ENCODE measurements at places on chromosomes 16 and 17.

GRCh38 chr17:81315885-81316391, 20.8 kb upstream of the SLC38A10 start:
- no peak for DNase-seq

- DNase-seq = no peak
These were observed 41.4 kb upstream of the TEKT1 start for GRCh38 chr17:6872936-6873335.

- no peak for DNase-seq
These were observed 6.9 kb upstream of the WDR59 start for GRCh38 chr16:74991593-74992403.

DNA sequence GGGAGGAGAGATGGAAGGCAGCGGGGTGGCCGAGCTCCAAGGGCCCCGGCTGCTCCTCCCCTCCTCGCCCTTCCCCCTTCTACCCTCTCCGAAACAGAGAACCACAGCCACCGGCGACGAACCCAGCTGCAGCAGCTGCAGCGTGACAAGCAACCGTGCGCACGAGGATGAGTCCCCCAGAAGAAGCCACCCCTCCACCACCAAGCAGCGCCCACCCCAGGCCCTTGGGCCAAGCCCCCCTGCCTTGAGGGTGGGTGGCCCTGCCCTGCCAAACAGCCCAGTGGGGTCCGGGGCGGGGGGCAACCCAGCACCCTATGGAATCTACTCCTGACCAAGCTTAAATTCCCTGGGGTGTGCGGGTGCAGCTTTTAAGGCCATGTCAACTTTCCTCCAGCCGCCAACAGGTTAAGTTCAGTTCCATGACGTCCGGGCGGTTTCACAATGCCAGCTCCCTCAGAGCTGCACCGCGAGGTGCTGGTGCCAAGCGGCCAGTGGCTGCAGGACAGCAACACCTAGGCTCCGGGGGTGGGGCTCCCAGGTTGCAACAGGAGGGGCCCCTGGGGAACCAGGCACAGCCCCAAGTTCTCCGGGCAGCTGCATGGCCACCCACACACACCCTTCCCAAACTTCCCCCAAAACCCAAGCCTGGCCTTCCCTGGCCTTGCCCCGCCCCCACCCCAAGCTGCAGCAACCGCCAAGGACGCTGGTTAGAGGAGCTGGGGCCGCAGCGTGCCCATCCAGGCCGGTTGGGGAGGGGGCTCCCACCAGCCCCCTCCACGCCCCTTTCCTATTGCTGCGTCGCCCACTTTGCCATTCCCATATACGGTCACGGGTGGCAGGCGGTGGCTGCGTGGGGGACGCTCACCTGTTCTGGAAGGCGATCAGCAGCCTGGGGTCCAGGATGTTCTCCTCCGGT, 2.0 kb downstream of the CBX4 start:
- no peak for DNase-seq

GRCh38 chr16:17229131-17229530, 241.6 kb downstream of the XYLT1 start:
- no peak for DNase-seq

DNA sequence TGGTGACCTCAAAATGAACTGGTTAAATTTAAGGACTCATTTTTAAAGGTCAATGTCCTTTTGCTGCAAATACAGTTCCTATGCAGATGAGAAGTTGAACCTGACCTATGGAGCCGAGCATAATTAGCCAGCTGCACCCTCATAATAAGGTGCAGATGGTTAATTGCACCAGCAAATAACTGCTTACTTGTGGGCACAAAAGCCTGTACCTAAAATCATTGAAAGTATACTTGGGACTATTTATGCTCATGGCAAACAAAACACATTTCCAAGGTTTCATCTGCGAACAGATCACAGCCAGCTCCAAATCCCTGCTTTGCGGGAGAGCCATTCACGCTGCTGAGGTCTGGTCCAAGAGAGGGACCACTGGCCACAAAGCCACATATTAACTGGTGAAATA, 13.0 kb downstream of the HYDIN start:
- no peak for DNase-seq

DNA sequence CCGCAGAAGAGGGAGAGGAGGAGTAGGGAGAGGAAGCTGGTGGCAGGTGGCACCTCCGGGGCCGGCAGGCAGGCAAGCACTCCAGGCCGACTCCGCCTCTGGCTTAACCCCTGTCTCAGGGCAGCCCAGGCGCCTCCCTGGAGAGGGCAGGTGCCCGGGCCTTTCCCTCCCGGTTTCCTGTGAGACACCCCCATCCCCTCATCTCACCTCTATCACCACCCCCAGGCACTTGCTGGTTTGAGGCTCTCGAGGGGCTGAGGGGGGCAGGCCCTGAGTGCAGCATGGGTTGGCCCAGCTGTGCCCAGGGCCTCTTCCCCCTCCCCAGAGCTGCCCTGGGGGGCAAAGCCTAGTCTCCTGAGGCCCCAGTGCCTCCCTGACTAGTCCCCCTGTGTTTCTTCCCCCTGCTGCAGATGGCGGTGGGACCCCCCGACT, 6.0 kb downstream of the DOC2A start:
- DNase-seq = no peak

- DNase-seq = no peak
These were observed 109.9 kb downstream of the IRX5 start for GRCh38 chr16:55040366-55041086.

- no peak for DNase-seq
These were observed 5.7 kb upstream of the PHAF1 start for GRCh38 chr16:67104061-67104460.

GRCh38 chr17:55440391-55440790, 18.8 kb upstream of the MMD start:
- no peak for DNase-seq

DNA sequence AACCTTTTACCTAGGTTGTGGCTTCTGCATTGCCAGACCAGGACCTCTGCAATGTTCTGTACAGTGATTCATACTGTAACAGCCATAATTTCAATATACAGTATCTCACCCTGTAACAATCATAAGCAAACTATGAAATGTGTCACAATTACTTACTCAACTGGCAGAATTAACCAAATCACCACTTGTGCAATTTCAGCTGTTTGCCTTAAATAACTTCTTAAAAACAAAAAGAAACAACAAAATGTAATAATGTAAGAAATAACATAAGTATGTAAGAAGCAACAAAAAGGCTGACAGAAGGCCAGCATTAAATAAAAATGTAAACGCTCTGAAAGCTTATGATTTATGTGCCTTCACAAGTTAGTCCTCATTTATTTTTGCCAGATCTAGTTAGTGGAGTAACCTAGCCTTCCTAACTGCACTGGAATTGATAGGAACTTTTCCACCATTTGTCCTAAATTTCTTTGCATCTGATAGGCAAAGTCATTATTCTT, 96.9 kb downstream of the SKAP1 start:
- no peak for DNase-seq

DNA sequence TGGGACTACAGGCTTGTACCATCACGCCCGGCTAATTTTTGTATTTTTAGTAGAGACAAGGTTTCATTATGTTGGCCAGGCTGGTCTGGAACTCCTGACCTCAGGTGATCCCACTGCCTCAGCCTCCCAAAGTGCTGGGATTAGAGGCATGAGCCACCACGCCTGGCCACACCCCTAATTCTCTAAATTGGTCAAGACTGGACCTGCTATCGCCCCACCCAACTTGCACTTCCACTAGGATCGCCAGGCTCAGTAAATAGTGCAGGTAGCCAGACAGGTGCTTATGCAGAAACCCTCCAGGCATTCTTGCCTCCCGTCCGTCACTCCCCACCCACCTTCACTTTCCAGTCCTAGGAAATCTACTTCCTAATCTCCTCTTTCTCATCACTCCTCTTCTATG, 481.4 kb upstream of the EEF2KMT start:
- no peak for DNase-seq

- no peak for DNase-seq
These were observed 215.5 kb downstream of the MRTFB start for GRCh38 chr16:14286368-14287230.

GRCh38 chr16:56298948-56299596, 107.8 kb downstream of the GNAO1 start:
- no peak for DNase-seq

- peak; percentile 28 for DNase-seq
These were observed 5.8 kb upstream of the OGFOD3 start for GRCh38 chr17:82424001-82424862.

GRCh38 chr17:59067756-59068155, 38.9 kb downstream of the TRIM37 start:
- DNase-seq = no peak

GRCh38 chr16:86391486-86391885, 118.8 kb upstream of the FOXF1 start:
- DNase-seq = no peak

- DNase-seq = no peak
These were observed 22.9 kb downstream of the CDIP1 start for GRCh38 chr16:4515611-4516233.

- no peak for DNase-seq
These were observed 141.0 kb upstream of the NOG start for GRCh38 chr17:56452461-56452860.

GRCh38 chr17:73511719-73512115, 132.5 kb downstream of the SDK2 start:
- no peak for DNase-seq

GRCh38 chr16:57027067-57027466, 37.7 kb downstream of the NLRC5 start:
- no peak for DNase-seq

GRCh38 chr16:5490499-5490898, 392.9 kb upstream of the EEF2KMT start:
- DNase-seq = no peak

DNA sequence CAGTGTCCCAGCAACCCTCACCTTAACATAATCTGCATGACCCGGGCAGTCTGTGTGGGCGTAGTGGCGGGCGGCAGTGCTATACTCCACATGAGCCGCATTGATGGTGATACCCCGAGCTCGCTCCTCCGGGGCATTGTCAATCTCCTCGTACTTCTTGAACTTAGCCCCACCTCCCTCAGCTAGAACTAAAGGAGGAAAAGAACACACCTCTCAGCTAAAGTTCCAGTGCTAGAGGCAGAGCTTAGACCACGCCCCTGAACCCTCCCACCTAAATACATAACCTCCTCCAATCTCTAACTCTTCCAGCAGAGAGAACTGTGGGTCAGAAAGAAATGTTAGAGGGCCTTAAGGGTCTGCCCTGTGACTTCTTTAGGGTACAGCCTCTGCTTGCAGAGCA, 855 bp downstream of the TUFM start:
- DNase-seq = no peak

DNA sequence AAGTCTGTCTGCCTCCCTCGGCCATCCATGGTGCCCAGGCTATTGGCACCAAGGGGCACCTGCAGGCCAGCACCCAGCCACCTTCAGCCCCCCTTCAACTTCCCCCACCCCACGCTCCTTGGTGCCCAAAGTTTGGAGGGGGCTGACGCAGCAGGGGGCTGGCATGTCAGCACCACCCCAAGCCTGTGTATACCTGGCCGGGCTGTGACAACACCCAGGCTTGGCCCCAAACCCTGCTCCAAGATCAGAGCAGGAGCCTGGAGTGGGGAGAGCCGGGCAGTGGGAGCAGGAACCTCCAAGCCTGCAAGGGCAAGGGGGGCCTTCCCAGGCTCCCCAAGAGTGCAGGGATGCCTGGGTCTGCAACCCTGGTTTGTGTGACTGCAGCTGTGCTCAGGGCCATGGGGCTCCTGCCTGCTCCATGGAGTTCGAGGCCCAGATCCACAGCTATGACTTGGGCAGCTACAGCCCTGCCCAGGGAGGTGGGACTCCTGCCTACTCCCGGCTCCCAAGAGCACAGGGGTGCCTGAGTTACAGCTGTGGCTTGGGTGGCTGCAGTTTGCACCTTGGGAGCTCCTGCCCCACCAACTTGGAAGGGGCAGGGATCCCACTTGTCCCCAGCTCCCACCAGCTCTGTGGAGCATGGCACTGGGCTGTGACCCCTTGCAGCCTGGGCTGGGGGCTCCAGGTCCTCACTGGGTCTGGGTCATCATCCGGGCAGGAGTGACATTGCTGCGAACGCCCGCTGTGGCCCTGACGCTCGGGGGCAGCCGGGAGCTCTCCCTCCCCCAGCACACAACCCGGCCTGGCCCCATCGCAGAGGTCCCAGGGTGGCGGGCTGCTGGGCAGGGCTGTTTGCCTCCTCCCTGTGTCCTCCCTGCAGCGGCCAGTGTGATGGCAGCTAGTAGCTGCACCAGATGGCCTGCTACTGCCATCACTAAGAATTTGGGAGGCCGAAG, 175.5 kb upstream of the SDK2 start:
- DNase-seq = no peak

GRCh38 chr17:68260051-68260762, 12.4 kb downstream of the AMZ2 start:
- no peak for DNase-seq

DNA sequence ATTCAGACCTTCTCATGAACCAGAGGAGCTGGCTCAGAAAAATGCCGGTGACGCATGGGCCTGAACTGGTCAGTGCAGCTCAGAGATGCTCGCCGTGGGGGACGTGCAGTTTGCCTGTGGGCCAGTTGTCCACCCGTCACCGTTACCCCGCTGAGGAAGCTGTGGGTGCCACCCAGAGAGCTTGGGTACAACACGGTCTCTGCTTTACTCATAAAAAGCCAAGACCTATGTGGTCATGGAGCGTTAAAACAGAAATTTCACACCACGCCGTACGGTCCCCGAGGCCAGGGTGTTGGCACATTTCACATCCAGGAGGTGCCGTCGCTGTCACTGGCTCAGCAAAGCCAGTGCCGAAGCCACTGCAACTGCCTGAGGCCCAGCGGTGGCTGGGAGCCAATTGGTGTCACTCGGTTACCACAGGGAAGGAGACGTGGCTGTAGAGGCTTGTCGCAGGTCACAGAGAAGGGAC, 120.9 kb downstream of the METRNL start:
- no peak for DNase-seq

GRCh38 chr16:67249178-67250044, 632 bp downstream of the SLC9A5 start:
- DNase-seq = no peak

DNA sequence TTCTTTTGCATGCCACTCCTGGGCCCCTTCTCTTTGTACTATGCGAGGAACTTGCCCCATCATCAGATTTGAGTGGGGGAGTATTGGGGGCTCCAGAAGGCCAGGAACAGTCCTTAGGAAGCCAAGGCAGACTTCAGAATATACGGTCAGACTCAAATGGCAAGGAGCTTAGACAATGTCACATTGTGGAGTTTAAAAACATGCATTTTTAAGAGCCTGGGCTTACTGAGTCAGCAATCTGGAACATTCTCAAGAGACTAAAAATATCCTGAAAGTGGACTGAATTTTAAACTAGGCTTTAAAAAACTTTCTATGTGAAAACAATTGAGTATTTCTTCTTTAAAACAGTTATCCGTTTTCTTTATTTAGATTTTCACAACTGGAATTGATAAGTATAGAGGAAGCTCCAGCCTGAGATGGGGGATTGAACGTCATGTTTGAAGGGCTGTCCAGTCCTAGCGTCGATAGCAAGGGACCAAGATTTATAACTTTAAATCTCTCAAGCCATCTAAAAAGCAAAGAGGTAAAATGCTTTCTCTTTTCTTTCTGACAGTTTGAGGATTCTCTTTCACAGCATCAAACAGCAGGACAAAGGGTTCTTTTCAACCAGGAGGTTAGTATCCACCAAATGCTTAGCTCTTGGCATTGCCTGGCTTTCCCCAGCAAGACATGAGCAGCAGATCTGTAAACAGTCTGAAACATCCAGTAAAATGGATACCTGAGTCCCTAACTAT, 45.8 kb upstream of the CDRT4 start:
- DNase-seq = no peak

GRCh38 chr16:86669937-86670749, 91.8 kb downstream of the FOXL1 start:
- DNase-seq = no peak
